AG09319 (cell line): ENCODE measurements at places on chromosomes 5 and 9.

- DNase-seq = no peak
These were observed 239.3 kb upstream of the GRIN3A start for GRCh38 chr9:101977614-101978210.

GRCh38 chr9:26789959-26790358 lies 102.6 kb downstream of the CAAP1 start:
- no peak for DNase-seq

- DNase-seq = no peak
These were observed 472.1 kb downstream of the DMRT2 start for GRCh38 chr9:1522219-1522767.

DNA sequence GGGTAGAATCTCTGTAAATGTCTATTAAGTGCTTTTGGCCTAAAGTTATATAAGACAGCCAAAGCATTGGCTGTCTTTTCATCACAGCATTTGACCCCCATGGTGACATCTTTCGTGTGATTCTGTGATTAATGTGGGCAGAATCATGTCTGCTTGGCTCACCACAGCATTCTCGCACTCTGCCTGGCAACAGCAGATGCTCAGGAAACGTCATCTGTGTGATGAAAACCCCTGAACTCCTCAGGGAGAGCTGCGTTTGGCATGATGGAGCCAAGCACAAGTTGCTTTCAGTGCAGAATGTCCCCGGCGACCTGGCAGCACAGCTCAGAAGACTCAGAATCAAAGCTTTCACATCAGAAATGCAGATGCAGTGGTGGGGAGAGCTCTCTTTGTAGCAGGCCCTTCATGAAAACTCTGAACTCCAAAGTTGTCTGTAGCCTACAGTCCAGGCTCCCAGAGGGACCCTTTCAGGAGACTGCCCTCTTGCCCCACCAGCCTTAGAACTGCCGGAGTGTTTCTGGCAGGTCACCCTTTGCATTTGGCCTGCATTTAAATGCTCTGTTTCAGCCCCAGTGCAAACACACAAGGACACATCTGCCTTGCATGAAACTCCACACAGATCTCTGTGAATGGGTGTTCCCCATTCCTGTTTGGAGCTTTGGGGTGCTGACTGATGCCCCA lies 155.6 kb upstream of the PANK3 start:
- DNase-seq = peak; percentile 8

DNA sequence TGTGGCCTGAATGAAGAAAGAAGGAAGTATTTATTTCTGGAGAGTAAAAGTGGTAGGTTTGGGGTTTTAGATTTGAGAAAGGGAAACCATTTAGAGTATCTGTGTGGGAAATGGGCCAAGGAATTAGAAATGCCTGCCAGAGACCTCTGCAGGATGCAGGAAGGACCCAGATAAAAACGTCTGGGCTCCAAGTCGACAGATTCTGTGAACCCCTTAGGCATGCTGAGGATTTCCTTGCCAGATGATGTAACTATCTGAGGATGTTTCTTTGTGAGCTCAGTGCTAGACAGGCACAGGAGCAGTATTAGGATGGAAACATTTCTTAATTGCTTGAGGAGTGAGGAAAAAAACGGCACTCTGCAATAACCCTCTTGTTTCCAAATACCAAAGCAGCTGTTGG lies 251.8 kb upstream of the DMRT1 start:
- DNase-seq = no peak

DNA sequence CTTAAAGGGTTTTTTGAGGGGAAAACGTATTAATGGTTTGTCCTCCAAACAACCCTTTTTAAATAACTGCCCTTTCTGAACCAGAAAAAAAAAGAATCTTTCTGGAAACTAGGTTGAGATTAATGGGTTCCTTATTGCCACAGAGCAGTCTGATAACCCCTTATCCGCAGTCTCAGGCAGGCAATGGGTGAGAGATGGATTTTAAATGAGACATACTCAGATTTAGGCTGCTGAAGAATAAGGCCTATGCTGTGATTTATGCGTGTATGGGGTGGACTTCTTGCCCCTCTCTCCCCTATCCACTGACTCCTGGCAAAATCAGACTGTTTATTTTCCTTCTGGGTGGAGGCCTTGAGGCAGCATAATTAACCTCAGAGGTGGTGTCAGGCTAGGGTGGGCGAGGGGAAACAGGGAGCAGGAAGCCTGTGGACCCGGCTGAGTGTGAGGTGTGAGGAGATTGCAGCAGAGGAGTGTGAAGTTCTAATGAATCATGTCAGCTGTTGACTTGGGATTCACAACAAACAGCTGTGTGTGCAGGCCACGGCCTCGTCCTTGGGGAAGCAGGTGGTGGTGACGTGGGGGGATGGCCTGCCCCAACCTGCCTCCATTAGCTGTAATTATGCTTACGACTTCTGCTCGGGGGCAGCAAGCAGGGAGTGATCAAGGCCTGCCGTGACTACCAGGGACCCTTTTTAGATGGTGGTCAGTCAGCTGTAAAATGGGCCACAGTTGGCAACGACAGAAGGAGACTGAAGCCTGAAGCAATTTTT lies 196.4 kb downstream of the SEMA6A start:
- no peak for DNase-seq

- no peak for DNase-seq
These were observed 4.0 kb upstream of the RCL1 start for GRCh38 chr9:4788703-4789102.

- no peak for DNase-seq
These were observed 24.1 kb upstream of the TRMT10B start for GRCh38 chr9:37729499-37729898.

GRCh38 chr5:118768607-118769175 lies 219.7 kb downstream of the DTWD2 start:
- DNase-seq = no peak

DNA sequence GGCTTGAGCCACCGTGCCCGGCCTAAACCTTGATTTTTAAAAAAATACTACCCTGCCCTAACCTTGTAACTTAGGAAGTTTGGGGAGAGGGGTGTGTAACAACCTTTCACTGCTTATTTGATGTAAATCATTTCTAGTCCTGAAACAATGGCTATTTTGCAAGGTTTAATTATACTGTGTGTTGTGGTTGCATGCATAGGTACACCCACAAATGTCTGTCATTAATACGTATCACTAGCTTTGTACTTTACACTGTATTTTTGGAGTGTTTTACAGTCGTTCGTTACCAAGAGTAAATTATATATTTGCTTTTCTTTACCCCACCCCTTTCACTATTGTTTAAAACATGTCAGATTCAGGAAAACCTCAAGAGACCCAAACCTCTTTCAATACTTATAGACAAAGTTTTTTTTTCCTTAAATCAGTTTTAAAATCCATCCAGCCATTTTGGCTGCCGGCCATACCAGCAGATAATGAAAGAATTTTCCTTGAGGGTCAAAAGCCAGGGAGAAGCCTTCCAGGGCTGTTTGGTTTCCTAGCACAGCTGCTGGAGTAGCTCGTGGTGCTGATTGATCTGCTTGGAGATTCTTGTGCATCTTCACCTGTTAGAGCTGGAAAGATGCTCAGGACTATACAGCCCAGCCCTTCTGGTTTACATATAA lies 50.7 kb downstream of the DOCK8 start:
- DNase-seq = no peak

DNA sequence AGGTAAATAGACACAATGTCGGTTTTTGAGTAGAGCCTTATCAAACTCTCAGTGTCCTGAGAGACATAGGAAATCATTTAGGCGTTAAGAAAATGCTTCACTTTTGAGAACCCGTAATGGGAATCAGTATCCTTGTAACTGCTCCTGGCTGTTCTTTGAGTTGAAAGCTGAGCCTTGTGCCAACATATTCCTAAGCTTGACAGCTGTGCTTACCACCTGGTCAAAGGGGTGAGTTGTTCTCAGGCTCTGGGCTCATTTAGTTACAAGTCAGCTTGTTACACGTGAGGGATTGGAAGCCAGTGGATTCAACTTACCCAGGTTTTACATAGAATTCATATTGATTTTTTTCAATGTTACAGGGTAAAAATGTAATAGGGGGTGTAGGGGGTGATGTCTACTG lies 145.9 kb downstream of the GABRB2 start:
- DNase-seq = no peak

DNA sequence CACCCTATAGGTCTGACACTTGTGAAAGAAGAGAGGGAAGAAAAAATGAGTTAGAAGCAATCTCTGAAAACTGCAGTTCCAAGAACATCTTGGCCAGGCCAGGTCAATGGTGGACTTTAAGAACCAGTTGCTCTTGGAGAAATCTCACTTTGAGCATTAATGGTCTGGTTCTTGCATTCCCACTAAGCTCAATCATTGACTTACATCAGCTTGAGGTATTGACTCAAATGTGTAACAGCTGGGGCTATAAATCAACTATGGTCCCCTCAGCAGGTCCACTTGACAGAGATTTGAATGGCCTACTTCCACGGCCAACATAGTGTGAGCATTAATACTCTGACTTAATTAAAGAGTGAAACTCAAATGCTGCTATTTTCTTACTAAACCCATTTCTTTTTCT lies 357.8 kb upstream of the RGMB start:
- DNase-seq = no peak

DNA sequence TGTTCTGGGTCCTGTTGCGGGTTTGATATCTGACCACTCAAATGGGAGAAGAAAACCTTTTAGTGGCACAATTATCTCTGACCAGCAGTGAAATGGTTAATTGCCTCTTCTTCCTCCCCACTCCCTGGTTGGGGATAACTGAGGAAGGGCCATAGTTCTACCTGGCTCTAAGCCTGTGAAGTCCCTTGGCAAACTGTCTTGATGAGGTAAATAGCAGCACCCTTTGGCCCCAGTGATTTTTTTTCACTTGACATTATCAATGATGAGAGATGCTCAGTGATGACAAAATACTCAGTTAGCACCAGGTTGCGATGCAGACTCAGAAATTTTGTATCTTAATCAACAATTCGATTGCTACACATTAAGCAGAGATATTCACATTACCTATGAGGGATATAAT lies 515.7 kb downstream of the PSAT1 start:
- DNase-seq = no peak

GRCh38 chr9:131823701-131824146 lies 83.8 kb upstream of the RAPGEF1 start:
- no peak for DNase-seq

DNA sequence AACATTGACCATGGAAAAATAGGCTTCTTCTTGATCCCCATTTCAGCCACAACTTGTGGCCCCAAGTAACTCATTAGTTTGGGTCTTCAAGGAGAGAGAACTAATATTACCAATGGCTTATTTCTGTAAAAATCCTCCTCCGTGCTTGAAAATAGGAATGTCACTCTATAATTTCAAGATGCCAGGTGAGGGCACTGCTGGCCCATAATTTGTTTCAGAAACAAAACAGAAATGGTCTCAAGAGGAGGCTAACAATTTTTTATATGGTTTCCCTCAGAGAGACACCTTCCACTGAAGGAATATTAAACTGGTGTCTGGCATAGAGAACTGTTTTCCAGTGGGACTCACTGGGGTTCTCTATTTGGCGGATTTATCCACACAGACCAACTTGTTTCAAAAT lies 437.0 kb upstream of the TRPC7 start:
- DNase-seq = no peak

DNA sequence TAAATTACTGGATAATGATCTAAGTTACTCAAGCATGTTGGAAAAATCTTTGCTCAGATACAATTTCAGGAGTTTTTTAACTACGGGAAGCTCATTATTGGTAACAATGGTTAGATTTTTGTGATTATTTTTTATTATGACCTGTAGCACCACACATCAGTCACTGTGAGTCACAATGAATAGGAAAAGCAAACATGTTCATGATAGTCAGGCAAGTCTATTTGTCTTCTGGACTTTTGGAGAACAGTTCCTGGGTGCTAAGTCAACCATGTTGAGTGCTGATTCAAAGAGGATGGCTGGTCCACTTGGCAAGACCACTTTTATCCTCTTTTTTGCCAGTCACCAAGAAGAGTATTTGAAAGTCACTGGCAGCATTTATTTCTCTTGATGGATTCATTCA lies 403.2 kb downstream of the KIF4B start:
- no peak for DNase-seq

- DNase-seq = peak; percentile 74
These were observed 21.7 kb downstream of the ANKRD55 start for GRCh38 chr5:56211298-56211865.

- DNase-seq = no peak
These were observed 11.1 kb downstream of the CCDC187 start for GRCh38 chr9:136292591-136293448.

DNA sequence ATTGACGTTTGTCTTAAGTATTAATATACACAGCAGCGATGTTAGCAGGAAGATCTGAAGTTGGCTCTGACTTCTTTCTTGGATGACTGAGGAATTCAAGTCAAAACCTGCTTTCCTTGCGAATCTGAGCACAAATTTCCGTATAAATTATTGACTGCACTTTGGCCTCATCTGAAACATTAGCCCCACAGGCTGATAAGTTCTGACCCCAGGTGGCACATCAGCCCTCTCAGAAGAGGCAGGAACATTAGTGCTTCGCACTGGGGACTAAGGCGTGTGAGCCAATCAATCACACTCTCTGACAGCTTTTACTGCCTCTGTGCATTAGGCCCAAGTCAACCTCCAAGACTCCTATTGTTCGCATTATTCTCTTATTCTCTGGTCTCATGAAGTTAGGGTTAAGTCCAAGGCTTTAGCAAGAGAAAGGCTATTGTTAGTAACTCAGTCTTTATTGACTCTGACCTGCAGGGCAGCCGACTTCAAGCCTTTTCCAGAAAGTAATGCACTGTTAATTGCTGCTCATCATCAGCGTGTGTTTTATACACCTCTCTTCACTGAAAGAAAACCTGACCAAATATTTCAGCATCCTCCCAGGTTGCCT lies 84.2 kb downstream of the ZNF608 start:
- DNase-seq = no peak
